ENCODE measurements at places on chromosomes 12 and 14. TPM values are rescaled to one million over a fixed set of nuclear protein-coding genes. Genes with fewer than 3 reads are reported as not detected.

The GARIN6 gene
- not detected for total RNA-seq

The SDS gene
- not detected for total RNA-seq

- H3K4me1 ChIP-seq = peaks cover 52% of the 10 kb centered on the region
- H3K27ac ChIP-seq = peak overlapping the region; percentile 26
- H3K4me3 ChIP-seq = no peak overlapping the region
- no peak for DNase-seq
- H3K36me3 ChIP-seq = peaks cover 46% of the 10 kb centered on the region
Observed at GRCh38 chr12:10571141-10571540, 42.3 kb downstream of the MAGOHB start.

The GDF3 gene
- not detected for total RNA-seq

The RERGL gene
- not detected for total RNA-seq

The ISM2 gene
- total RNA-seq = 0.74 TPM

- no peaks in the 10 kb centered on the region for H3K36me3 ChIP-seq
- H3K27me3 ChIP-seq = no peaks in the 10 kb centered on the region
- no peak within 1 kb of the TSS for H3K27ac ChIP-seq
- DNase-seq = no peak
- no peak within 1 kb of the TSS for H3K4me3 ChIP-seq
Observed at GRCh38 chr14:20587489-20588154, at the start of gene RNASE11. Gene RNASE11 (minus strand): TSS chr14:20588001.

- peaks cover 18% of the 10 kb centered on the region for H3K4me1 ChIP-seq
- H3K27me3 ChIP-seq = peaks cover 7% of the 10 kb centered on the region
- peaks cover 8% of the 10 kb centered on the region for H3K36me3 ChIP-seq
Observed at GRCh38 chr14:54712465-54713200, 145.7 kb downstream of the SAMD4A start.

GRCh38 chr14:68322940-68323620 is 469.8 kb downstream of the ZFP36L1 start:
- no peaks in the 10 kb centered on the region for H3K27me3 ChIP-seq
- no peak overlapping the region for H3K27ac ChIP-seq
- H3K36me3 ChIP-seq = no peaks in the 10 kb centered on the region
- peaks cover 2% of the 10 kb centered on the region for H3K4me1 ChIP-seq
- no peak overlapping the region for H3K4me3 ChIP-seq
- DNase-seq = no peak

DNA sequence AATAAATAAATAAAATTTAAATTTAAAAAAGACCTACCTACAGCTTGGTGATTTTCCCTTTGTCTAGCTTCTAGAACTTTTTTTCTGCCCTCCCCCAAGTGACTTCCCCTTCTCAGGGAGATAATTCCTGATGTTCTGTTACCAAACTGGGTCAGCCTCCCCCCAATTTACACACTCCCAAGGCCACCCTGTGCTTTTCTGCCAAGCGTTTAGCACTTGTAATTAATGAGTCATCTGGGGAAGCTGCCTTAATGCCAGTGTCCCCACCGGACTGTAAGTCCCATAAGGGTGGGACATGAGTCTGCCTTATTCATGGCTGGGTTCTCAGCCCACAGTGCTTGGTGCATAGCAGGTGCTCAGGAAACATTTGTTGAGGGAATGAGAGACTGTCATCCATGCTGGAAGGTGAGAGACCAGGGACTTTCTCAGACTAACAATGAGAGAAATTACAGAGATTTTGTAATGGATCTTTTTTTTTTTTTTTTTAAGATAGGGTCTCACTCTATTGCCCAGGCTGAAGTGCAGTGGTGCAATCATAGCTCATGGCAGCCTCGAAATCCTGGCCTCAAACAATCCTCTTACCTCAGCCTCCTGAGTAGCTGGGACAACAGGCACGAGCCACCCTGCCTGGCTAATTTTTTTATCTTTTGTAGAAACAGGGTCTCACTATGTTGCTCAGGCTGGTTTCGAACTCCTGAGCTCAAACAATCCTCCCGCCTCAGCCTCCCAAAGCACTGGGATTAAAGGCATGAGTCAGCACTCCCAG is 106.8 kb downstream of the PHETA1 start:
- no peaks in the 10 kb centered on the region for H3K36me3 ChIP-seq
- H3K27ac ChIP-seq = no peak overlapping the region
- H3K4me1 ChIP-seq = no peaks in the 10 kb centered on the region
- H3K27me3 ChIP-seq = no peaks in the 10 kb centered on the region
- DNase-seq = no peak

DNA sequence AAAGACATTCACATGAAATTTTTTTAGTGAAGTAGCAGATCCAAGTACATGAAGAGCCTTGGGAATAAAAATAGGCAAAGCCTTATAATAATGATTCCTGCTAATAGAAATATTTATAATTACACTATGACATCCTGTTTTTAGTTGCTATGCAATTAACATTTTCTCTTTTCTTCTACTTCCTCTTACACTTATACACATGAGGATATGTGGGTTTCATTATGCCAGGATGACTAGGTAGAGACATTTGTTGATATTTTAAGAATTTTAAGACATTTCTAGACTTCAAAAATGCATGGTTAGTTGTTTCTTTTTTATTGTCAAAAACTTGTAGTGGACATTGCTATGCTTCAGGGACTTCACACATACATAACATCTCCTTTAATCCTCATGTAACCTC is 326.8 kb downstream of the SYT1 start:
- H3K4me3 ChIP-seq = no peak overlapping the region
- no peak for DNase-seq
- no peaks in the 10 kb centered on the region for H3K36me3 ChIP-seq
- no peak overlapping the region for H3K27ac ChIP-seq

GRCh38 chr12:47277972-47278448 is 198.3 kb upstream of the AMIGO2 start:
- H3K36me3 ChIP-seq = peaks cover 12% of the 10 kb centered on the region
- H3K27me3 ChIP-seq = no peaks in the 10 kb centered on the region
- peak; percentile 29 for DNase-seq
- H3K4me3 ChIP-seq = no peak overlapping the region
- H3K4me1 ChIP-seq = peaks cover 85% of the 10 kb centered on the region

DNA sequence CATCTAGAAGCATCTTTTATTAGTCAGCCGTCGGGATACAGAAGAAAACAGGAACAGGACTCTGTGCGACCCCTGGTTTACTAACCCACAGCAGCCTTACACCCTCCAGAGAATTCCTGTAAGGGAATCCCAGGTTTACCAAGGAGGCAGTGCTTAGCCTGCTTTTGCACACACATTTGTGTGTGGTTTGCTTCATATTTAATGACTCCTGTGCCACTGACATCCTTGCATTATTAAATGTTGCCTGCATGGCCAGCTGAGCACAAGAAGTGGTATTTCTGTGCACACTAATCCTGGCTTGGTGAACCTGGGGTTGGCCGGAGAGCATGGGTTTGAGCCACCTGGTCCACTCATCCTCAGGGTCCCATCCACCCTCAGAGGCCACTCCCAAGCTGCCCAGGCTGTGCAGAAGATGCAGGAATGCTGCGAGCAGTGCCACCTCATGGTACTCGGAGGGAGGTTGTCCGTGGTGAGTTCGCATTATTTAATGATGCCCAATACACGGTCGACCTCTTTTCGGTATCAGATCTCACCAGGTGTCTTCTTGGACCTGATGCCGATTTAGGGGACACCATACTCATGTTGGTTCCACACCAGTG is 152.4 kb upstream of the RTL1 start:
- DNase-seq = no peak
- H3K27ac ChIP-seq = no peak overlapping the region
- no peaks in the 10 kb centered on the region for H3K36me3 ChIP-seq
- no peaks in the 10 kb centered on the region for H3K27me3 ChIP-seq

The TMEM119 gene
- not detected for total RNA-seq

Measured in activated CD8-positive, alpha-beta T cell treated with anti-CD3 and anti-CD28 coated beads for 36 hours (primary cell).